ENCODE measurements at places on chromosomes 4 and X.

DNA sequence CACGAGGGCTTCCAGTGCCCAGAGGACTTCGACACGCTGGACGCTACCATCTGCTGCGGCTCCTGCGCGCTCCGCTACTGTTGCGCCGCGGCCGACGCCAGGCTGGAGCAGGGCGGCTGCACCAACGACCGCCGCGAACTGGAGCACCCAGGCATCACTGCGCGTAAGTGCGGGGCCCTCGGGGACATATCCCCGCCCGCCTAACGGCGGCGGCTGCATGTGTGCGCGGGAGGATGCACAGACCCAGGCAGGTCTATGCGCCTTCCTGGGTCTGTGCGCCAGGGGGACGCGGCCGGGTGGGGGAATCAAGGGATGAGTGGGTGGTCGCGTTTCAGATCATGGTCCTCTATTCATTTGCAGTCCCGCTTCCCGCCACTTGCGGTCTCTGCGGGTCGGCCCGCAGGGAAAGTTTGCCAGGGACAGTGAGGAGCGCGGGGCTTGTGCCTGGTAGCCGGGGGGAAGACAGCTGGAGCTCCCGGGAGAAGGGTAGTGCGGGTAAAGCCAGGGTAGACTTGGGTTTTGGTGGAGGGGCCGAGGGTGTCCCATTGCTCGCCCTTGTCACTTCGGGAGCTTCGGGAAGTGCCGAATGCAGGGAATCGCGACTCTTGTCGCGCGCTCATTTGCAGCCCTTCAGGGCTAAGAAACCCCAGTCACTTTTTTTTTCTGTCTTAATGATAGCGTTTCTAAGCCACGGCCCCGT lies 1.0 kb downstream of the SHISA3 start:
- DNase-seq: no peak

GRCh38 chrX:147476008-147476407 lies 435.7 kb upstream of the FMR1 start:
- no peak for DNase-seq

DNA sequence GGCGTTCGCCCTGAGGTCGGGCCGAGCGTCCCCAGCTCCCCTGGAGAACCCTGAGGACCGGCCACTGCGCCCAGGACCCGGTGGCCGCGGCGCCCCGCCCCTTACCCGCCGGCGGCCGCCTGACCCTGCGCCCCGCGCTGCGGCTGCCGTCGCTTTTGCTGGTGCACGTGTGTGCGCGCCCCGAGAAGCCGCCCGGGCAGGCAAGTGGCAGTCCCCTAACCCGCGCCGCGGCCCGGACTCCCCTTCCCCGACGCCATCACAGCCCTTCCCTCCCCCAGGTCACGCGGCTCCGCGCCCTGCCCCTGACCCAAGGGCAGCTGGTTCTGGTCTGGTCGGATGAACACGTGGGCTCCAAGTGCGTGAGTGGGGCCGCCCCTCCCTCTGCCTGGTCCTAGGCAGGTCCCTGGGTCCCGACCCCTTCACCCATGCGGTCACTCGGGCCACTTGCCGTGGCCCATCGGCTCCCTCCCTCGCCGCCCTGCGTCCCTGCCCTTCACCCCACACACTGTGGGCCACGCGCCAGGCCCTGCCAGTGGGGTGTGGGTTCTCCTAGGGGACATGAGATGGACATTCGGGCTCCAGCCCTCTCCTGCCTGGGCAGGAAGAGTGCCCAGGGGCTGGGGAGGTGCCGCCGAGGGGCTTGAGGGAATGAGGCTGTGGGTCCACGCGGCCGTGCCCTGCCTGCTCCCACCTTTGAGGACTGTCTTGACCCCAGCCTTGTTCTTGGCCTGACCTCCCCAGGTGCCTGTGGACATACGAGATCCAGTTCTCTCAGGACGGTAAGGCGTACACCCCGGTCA lies 8.0 kb upstream of the FGFRL1 start:
- no peak for DNase-seq

GRCh38 chrX:153884590-153884989 lies 1.4 kb downstream of the L1CAM start:
- DNase-seq: no peak

DNA sequence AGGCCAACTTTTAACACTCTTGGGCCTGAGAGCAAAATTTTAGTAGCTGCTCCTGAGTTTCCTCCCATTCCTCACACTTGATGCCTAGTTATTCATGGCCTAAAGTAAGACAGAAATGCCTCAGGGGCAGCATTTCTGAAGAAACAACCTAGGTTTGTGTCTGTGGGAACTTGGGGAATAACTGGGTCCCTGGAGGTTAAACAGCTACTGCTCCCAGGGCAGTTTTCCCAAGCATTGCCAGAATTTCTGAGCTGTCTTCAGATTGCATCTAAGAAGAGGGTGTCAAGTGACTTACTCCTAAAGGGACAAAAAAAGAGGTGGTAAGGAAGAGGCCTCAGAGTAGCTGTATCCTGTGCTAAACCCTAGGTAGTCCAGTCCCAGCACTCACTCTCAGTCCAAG lies 130.8 kb upstream of the ACSL4 start:
- no peak for DNase-seq

DNA sequence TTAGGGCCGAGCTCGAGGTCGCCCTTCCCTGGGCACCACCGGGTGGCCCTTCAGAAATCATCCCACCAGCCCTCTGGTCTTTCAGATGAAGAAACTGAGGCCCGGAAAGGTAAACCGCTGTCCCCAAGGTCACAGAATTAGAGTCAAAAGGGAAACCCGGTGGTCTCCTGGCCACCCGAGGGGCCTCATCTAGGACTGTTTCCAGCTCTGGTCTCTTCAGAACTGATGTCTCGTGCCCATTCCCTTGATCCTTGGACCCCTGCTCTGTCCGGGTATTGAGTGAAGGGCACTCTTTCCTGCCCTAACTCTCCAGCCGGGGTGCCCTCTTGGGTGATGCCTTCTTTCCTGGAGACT lies 841 bp downstream of the HTRA3 start:
- DNase-seq: no peak

DNA sequence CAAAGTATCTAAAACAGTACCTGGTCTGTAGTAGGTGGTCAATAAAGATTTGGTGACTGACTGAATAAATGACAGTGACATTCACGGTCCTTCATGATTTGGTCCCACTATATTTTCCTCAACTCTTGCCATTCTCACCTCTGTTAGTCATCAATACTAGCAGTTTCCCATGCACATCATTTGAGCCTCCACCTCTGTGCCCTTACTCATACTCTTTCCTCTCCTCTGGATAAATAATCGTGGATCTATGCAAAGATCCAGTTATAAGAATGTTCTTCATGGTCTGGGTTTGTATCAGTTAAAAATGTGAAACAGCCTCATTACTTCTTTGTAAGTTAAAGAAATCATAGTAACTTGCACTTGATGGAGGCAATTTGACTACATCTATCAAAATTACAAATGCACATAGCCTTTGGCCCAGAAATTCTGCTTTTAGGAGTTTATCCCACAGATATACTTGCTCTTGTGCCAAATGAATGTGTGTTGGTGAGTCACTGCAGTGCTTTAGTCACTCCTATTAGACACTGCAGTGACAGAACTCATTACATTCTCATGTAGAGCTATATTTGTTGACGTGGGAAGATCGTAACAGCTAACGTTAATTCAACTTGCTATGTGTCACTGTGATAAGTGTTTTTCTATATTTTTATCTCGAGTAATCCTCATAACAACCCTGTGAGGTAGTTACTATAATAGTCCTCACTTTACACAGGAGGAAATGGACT lies 121.9 kb upstream of the SMIM10 start:
- DNase-seq: no peak

GRCh38 chr4:1105662-1106061 lies 7.7 kb downstream of the RNF212 start:
- DNase-seq: no peak

GRCh38 chrX:115413246-115413878 lies 123.8 kb downstream of the LUZP4 start:
- no peak for DNase-seq

DNA sequence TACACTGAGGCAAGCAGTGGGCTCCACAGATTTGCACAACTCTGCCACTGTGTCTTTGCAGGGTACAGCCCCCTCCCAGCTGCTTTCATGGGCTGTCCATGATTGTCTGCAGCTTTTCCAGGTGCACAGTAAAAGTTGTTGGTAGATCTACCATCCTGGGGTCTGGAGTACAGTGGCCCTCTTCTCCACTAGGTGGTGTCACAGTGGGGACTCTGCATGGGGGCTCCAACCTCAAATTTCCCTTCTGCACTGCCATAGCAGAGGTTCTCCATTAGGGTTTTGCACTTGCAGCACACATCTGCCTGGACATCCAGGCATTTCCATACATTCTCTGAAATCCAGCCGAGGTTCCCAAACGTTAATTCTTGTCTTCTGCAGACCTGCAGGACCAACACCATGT lies 1002.3 kb downstream of the FAM133A start:
- DNase-seq: no peak
